ENCODE measurements at places on chromosomes 3 and 15. TPM values are rescaled to one million over a fixed set of nuclear protein-coding genes. Genes with fewer than 3 reads are reported as not detected.

GRCh38 chr3:42562047-42562907 is 19.5 kb downstream of the SEC22C start:
- no peak for DNase-seq

DNA sequence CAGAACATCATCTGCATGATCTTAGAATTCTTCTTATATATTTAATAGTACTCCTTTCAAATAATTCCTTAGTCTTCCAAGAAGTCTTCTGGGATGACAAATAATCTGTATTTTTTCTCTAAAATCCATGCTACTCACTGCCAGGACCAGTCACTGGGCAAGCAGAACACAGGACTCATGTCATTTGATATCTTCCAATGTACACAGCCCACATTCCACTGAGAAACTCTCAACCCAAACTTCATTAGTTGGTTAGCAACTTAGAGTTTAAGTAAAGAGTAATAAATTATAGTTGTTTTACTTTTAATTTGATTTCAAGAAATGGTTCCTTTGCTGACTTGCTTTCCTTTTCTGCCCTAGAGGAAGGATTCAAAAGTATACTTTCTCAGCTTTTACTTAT is 317.0 kb downstream of the VGLL3 start:
- no peak for DNase-seq

- DNase-seq = no peak
Measured at GRCh38 chr3:31349001-31349748, 183.6 kb upstream of the STT3B start.

DNA sequence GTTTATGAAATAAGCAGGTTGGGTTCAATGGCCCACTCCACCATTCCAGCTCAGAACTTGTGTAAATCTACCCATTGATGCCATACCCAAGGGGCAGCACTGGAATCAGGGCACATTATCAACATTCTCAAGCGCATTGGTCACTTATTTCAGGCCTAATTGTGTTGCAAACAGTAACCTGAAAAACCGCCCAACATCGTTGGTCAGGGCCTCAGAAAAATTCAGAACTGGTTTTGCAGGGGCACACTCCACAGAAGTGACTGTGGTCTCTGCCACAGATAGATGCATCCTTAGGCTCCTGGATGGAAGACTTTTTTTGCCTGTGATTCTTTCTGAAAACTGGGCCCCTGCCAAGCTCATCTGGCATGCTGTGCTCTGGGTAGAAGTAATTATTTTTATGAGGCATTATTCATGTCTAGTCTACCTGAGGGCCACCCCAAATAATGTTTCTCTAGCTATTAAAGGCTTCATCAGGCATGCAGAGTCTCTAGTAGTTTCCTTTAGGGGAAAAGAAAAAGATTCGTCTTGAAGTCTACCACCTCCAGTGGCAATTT is 21.7 kb upstream of the LRTM1 start:
- DNase-seq = no peak

Gene KBTBD13
- 1.5 TPM for total RNA-seq
